ENCODE measurements at places on chromosomes 3 and 15.

DNA sequence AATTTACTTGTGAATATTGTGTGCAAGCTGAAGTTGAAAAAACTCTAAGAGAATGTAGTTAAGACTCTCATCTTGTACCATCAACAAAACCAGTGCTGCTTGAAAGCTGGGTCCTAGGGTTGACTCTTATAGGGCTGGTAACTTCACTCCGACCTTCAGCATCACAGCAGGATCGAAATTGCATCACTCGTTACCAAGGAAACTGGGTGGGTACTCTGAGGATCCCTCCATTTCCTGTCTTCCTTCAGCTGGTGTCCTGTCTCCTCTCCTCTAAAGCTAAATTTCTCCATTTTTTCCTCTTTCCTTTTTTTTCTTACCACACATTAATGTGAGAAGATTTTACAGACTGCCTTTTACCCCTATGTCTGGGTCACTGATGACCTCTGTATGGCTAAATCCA is 3.0 kb upstream of the APH1B start:
- DNase-seq = no peak

GRCh38 chr3:183210862-183211341 is 42.2 kb upstream of the B3GNT5 start:
- DNase-seq = no peak

DNA sequence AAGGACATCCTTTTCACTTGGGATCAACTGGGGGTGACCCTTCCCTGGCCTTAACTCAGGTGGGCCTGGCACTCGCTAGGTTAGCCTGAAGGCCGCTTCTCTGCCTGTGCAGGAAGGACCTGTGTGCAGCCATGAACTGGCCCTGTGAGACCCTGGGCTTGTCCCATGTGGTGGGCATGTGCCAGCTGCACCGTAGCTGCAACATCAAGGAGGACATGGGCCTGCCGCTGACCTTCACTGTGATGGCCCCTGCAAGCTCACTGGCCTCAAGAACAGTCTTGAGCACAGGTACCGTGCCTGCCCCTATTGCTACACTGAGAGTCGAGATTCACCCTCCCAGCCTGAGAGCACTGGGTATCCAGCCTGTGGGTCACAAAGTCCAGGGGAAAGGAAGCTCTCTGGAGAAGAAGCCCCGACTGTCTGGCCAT is 43.0 kb downstream of the SAXO2 start:
- no peak for DNase-seq

DNA sequence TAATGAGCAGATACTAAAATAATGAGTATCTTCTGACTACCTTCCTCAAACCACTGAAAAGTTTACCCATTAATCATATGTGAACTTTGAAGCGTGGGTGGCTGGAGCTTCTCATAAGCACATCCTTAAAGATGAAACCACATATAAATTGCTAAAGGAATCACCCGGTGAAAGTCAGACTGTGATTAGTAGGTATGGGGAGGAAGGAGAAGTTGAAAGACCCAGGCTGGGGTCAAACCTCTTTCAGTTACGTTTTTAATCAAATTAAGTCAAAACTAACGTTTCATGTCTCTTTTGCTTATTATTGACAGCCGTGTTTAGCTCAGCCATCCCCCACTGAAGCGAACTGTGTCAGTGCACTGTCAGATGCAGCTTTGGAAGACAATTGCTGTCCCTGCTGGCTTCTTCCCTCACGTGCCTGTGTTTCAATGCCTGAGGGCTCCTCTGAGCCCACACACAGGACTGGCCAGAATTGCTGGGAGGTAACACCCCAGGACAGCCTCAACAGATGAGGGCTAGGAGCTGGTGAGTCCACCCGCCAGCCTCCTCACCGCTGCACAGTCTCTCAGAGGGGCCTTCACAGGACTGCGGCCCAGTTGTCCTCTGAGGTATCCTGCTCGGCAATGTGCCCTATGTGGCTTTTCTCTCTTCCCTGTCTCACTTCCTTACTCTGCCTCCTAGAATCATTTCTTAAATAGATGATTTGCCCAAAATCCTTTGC is 29.3 kb upstream of the SH3BP5 start:
- DNase-seq = peak; percentile 8

DNA sequence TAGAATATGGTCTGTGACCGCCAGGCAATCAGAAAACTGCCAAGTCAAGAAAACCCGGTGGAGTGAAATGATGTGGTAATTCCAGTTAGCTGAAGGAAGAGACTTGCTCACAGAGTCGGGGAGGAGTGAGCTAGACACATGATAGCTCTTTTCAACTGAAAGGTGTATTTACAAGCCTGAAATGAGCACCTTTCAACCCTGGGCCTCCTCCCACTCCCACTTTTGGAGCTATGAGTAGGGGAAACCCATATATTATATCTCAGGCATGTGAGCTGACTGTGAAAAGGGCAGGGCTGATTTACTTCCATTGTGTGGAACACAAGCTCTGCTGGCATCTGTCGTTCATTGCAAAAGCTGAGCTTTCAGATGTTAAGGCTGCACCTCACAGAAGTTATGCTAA is 960.2 kb downstream of the TUSC7 start:
- DNase-seq = peak; percentile 12

DNA sequence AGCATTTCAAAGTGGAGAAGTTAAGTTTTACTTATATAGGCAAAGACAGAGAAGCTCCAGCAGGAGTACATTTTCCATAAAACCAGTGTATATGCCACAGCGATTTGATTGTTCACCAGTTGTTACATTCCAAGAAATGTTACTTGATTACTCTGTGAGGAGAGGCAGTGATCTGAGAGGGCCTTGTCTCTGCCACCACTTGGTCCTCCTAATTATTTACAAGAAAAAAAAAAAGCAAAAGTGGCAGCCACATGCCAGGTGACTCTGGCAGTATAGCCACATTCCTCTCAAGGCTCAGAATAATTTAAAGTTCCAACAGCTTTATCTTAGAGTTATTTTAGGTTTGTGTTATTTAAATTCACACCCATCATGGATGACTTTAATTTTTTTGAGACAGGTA is 1077.8 kb downstream of the ZPLD1 start:
- DNase-seq = no peak

DNA sequence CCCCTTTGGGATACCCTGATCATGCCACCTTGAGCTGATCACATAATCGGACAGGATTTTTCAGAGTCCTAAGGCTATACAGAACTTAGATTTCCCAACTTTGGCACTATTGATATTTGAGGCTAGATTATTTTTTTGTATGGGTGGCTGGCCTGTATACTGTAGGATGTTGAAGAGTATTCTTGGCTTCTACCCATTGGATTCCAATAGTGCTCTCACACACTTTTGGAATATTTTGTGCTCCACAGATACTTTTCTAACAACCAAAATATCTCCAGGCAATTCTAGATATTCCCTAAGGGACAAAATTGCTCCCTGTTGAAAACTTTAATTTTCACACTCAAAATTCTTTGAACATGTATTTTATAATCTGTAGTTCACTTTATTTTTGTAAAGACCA is 125.1 kb downstream of the ABI3BP start:
- DNase-seq = no peak

DNA sequence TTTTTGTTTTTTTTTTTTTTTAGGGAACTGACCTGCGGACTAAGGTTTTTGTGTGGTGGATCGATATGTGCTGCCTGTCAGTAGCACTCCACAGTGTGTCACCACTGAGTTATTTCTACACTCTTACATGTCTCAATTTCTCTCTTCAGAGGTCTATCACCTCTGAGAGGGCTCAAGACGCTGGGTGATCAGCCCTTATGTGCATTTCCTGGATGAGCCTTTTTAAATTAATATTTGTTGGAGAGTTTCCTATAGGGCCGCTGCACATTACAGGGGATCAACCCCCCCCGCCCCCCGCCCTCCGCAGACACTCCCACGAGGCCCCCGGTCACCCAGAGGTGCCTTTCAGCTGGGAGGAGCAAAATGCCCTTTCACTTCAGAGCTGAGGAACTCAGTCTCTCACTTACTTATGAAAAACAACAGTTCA is 34.5 kb upstream of the AP4E1 start:
- no peak for DNase-seq

DNA sequence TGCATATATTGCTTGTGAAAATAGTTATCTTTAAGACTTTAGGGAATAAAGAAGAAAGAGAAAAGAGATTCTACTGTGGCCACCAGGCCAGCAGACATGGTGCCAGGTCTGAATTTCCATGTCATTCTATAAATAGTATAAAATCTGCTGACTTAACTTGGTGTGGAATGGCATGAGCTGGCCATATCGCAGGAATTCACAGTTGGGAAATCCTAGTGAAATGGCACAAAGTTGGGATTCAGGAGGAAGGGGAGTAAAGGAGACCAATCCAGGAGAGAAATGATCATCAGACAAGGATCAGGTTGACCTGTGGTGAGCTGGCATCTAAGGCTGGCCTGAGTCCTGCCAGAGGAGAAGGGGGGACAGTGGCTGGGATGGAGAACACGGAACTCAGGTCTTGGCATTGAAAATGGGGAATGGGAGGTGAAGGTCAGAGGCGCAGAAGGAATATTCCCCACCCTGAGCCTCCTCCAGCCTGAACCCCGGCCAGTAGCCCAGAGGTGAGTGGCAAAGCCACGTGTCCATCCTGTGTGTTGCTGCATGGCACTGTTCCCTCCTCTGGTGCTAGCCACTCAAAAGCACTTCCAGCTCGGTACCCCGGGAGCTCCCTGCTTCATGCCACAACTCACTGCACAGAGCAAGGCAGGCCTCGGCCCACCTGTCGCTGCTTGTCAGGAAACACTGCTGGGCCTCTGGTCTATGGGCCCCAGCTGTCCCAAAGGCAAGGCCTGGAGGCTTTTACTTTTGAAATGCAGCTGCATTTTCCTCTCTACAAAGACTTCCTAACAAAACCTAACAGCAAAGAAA is 51.4 kb downstream of the SSUH2 start:
- no peak for DNase-seq

DNA sequence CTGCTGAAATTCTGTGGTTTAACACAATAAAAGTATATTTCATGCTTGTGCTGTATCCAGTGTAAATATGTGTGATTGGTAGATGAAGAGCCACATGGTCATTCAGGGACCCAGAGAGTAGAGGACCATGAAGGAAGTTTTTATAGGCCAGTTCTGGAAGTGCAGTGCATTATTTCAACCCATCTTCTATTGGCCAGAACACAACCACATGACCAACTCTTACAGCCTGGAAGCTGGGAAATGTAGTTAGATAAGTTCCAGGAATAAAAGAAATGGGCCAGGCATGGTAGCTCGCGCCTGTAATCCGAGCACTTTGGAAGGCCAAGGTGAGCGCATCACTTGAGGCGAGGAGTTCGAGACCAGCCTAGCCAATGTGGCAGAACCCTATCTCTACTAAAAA is 21.4 kb upstream of the PRTG start:
- no peak for DNase-seq

GRCh38 chr3:65472501-65472900 is 566.2 kb downstream of the MAGI1 start:
- no peak for DNase-seq

DNA sequence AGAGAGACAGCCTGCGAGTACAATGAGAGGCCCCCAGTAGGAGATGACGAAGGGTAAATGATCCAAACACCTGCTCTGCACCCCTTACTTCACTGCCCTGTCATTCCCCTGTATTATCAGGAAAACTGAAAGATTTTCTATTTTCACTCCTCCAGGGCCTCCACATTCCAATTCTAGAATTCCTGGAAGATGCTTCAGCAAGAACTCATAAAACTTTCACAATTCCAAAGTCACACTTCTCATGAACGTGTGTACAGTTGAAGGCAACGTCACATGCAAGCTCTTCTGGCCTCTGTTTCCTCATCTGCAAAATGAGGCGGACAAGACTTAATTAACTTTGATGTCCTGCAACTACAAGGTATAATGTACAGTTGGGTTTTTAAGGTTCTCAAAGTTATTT is 62.8 kb upstream of the SPATA12 start:
- no peak for DNase-seq

GRCh38 chr3:66110840-66111239 is 72.1 kb upstream of the MAGI1 start:
- DNase-seq = no peak

Data from nephron progenitor cell (in vitro differentiated cells).